NCI-H1417 treated with DMSO at 0.1 percent for 48 hours (cell line): ENCODE measurements at places on chromosomes 12 and 14.
A peak's percentile ranks its signal among the peaks of the same experiment; 100 is the strongest.

DNA sequence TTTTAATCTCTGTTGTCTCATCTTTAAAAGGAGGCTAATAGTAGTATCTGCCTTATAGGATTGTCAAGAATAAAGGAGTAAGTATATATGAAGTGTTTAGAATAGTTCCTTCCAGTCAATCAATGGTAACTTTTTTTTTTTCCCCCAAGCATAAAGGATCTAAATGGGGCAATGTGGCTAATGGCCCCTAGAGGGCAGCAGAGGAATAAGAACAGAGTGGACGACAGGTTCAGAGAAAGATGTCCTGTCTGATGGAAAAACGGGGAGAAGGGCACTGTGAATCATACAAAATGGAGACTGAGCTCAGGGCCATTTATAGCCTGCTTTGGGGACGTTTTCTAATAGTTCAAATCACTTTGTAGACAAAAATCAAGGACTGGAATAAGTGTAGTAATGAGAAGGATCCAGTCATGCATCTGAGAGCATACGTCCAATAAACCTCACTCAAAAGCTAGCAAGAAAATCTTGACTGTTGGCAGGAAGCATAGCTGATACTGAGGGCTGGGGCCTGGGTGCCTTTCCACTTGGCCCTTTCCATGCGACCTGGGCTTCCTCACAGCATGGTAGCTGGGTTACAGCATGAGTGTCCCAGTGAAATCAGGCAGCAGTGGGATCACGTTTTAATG, 51.3 kb downstream of the IFNG-AS1 start:
- peak; percentile 72 for DNase-seq

GRCh38 chr12:25797386-25797785, 161.1 kb upstream of the RASSF8 start:
- DNase-seq: no peak

DNA sequence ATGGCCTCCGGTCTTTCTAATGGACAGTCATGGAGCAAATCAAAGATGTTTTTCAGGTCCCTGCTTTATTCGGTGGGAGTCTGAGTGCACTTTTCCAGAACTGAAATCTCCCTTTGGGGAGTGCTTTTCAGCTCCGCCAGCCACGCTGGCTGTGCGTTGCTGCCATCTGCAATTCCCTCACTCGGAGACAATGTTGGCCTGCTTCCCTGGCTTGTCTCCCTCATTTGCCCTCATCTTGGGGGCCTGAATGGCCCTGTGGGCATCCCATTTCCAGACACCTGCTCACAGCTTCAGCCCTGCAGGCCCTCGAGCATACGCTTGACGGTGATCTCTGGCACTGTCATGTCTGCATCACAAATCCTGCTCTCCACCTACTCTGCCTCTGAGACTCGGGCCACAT, 103.8 kb downstream of the CCDC92 start:
- DNase-seq: no peak

DNA sequence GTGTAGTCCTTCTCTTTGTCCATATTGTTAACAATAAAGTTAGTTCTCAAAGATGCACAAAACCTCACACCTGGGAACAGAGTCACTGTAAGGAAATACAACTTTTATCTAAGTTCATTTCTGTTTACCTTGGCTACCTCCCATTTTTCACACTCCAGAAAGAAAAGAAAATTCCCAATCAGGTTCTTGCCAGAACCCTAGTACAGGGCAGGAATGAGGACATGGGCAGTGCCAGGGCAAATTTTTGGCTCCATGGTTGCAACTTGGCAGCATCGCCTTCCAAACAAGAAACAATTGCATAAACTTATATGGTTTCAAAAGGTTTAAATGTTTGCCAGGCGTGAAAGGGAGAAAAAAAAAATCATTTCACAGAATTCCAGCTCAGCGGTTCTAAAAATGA, 296.3 kb upstream of the PRKD1 start:
- DNase-seq: no peak

DNA sequence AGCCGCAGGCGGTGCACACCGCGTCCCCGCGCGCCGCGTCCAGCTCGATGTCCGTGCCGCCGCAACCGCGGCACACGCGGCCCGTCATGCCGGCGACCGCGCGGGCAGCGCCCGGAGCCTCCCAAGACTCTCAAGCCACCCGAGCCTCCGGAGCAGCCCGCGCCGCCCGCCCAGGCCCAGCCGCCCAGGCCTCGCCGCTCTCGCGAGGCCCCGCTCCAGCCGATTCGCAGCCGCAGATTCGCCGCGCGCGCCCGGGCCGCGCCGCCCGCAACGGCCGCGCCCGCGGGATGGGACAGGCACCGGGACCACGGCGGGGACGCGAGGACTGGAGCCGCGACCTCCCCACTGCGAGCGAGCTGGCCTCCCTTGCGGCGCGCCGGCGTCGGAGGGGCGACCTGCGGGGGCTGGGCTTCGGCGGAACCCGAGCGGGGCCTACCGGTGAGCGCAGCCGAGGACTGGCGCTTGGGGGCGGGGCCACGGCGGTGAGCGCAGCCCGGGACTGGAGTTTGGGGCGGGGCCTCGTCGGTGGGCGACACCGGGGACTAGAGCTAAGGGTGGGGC, at the start of gene BRF1:
Gene BRF1, minus strand, starts transcription at position 460 of the 561 bp plus-strand sequence. Its CDS starts 372 bp downstream, at position 88.
- peak; percentile 87 for DNase-seq

DNA sequence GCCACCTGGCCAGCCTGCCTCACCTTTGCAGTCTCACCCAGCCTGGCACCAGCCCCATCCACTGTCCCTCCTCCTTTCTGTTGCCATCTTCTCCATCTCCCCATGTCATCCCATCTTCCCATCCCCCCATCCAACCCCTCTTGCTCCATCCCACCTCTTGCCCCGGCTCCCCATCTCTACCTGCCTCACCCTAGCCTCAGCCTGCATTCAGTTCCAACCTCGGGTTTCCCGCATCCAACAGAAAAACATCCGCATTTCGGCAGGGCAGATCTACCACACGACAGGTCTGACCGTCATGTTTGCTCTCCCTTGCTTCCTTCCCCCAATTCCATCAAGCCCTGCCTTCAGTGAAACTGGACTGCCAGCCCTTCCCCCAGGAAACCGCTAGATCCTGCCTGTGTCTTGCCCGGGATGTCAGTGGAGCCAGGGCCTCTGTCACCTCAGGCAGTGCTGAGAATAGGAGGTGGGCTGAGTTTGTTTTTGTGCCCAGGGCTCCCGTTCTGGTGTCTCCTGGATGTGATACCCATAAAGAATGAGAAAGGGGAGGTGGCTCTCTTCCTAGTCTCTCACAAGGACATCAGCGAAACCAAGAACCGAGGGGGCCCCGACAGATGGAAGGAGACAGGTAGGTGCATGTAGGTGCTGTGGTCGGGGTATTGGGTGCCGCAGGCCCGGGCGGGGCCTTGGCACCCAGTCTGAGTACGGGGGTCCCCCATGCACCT, 2.5 kb downstream of the KCNH3 start:
- DNase-seq: no peak

GRCh38 chr12:7099290-7099996, 7.2 kb upstream of the C1R start:
- DNase-seq: peak; percentile 72

DNA sequence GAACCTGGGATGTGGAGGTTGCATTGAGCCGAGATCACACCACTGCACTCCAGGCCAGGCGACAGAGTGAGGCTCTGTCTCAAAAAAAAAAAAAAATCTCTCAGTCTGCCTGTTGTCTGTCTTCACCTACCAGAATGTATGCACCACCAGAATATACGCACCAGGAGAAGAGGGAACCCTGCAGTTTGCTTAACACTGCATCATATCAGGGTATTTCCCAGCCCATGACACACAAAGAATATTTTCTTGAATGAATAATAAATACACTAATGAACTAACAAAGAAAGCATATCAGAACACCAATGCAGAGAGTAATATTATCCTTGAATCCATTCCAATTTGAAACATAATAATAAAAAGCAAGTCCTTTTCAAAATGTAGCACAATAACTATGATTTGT, 44.2 kb upstream of the FOXN3 start:
- no peak for DNase-seq

DNA sequence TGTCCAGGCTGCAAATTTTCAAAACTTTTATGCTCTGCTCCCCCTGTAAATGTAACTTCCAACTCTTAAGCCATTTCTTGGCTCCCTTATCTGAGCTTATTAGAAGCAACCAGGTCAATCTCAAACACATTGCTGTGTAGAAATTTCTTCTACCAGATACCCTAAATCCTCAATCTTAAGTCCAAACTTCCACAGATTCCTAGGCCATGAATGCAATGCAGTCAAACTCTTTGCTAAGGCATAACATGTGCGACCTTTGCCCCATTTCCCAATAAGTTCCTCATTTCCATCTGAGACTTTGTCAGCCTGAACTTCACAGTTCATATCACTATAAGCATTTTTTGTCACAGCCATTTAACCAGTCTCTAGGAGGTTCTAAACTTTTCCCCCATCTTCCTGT, 64.5 kb downstream of the TMTC3 start:
- no peak for DNase-seq

DNA sequence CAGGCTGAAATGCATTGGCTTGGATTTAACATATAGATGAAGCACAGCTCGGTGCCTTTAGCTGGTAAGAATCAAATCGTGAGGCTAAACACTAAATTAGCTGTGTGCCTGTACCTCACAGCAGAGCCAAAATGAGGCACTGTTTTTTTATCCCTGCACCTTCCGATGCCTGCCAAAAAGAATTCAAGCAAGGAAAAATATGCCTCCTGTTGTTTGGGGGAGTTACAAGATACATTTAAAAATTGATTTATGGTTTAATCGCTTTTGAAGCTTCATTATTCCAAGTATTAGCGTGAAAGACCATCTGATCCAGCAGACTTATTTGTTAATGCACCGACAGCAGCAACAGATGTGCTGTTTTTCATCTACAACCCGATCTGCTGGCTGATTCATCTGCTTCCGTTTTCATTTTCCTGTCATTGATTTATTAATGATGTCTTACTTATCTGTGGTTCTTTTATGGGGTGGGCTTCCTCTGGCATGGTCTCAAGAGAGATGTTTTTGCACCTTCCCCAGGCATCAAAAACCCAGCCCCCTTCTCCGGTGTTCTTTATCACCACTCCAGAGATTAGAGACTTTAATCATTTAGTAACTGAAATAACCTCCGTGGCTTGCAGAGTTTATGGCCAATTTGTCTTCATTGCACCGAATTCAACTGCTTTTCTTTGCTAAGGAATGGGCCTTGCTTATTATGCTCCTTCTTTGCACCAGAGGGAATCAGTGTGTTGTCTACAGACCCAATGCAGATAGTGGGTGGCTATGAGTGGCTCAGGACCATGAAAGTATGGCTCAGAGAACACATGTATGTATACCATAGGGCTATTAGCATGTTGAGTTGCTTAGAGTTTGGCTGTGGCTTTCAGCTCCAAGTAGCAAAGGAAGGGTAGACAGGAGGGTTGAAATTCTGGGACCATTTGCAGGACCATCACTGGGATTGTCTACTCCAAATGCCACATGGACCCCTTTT, 166.8 kb upstream of the TMEM260 start:
- DNase-seq: no peak

- no peak for DNase-seq
Measured at GRCh38 chr12:81314903-81315531, 237.1 kb downstream of the ACSS3 start.

- DNase-seq: no peak
Measured at GRCh38 chr12:126535971-126536370, 1470.7 kb downstream of the AACS start.

- DNase-seq: no peak
Measured at GRCh38 chr12:93115646-93116045, 186.6 kb upstream of the EEA1 start.
